ENCODE measurements at places on chromosomes 2 and 18.

GRCh38 chr2:214856137-214856536 is 46.7 kb upstream of the BARD1 start:
- DNase-seq, result no peak

- no peak for DNase-seq
These were observed 35.9 kb downstream of the PTGR3 start for GRCh38 chr18:75173125-75173432.

DNA sequence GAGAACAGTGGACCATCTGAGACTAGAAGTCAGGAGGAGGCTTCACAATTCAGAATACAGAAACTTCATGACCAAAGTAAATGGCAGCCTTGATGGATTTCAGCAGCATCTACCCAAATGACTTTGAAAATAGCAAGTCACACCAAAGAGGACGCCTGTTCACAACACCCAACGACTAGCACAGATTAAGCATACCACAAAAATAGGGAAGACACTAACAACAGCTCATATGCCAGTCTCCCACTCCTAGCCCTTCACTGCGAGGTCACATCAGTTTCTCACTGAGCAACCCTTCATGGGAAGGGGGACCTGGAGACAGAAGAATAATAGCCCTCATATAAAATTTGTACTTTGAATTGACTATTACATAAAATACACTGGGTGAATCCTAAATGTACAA is 228.4 kb upstream of the SLC39A10 start:
- no peak for DNase-seq

- DNase-seq, result no peak
These were observed 10.9 kb downstream of the CCDC68 start for GRCh38 chr18:54948350-54948837.

DNA sequence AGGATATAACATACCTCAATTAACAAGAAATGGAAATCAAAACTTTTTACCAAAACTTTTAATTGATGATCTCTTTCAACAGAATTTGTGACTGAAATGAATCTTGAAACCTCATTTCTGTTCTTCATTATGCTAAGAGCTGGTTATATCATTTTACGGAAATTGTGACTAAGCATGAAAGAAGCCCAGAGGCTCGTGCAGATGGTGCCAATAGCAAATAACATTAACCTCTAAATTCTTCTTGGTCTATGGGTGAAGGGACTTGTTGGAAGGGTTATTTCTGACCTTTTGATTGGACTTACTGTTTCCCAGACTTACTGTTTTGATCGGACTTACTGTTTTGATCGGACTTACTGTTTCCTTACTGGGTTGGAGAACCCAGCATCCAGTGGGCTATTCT is 435.6 kb downstream of the TDRD15 start:
- no peak for DNase-seq

GRCh38 chr2:125167820-125168219 is 1142.7 kb downstream of the CNTNAP5 start:
- DNase-seq, result no peak

- DNase-seq, result no peak
These were observed 31.6 kb downstream of the LIMS1 start for GRCh38 chr2:108565778-108566375.
